ENCODE measurements at places on chromosomes 3 and 15. TPM values are rescaled to one million over a fixed set of nuclear protein-coding genes. Genes with fewer than 3 reads are reported as not detected.

GRCh38 chr15:78018445-78018844, 59.1 kb downstream of the TBC1D2B start:
- peaks cover 14% of the 10 kb centered on the region for H3K4me1 ChIP-seq
- H3K27ac ChIP-seq: no peak overlapping the region
- DNase-seq: no peak

DNA sequence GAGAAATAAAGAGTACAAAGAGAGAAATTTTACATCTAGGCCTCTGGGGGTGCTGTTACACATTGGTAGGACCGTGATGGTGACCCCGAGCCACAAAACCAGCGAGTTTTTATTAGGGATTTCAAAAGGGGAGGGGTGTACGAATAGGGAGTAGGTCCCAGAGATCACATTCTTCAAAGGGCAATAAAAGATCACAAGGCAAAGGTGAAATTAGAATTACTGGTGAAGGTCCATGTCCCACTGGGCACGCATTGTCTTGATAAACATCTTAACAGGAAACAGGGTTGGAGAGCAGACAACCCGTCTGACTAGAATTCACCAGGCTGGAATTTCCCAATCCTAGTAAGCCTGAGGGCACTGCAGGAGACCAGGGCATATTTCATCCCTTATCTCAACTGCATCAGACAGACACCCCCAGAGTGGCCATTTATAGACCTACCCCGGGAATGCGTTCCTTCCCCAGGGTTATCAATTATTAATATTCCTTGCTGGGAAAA, 4.3 kb downstream of the IRAK2 start:
- DNase-seq: peak; percentile 62
- no peak overlapping the region for H3K4me3 ChIP-seq
- no peaks in the 10 kb centered on the region for H3K4me1 ChIP-seq
- no peak overlapping the region for H3K27ac ChIP-seq

DNA sequence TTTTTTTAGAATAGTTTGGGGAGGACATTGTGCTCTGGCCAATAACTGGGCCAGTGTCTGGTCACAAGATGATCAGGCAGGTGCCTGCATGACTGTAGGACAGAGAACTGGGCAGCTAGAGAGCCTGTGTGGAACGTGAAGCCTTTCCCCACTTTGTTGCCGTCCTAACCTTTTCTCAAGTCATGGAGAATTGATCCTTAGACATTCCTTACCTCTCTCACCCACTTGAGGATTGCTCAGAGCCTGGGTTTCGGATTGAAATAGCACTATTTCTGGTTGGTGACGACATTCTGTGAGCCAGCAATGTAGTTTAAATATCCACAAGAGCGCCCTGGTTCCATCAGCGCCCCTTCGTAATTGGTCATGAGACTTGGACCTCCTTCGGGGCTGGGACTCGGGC, 138.4 kb downstream of the IGF1R start:
- no peaks in the 10 kb centered on the region for H3K36me3 ChIP-seq
- H3K4me1 ChIP-seq: peaks cover 18% of the 10 kb centered on the region
- no peak overlapping the region for H3K4me3 ChIP-seq
- DNase-seq: no peak

GRCh38 chr15:63013052-63013808, 29.3 kb upstream of the TPM1 start:
- no peaks in the 10 kb centered on the region for H3K27me3 ChIP-seq
- H3K27ac ChIP-seq: no peak overlapping the region
- H3K4me3 ChIP-seq: no peak overlapping the region
- H3K36me3 ChIP-seq: no peaks in the 10 kb centered on the region
- H3K4me1 ChIP-seq: no peaks in the 10 kb centered on the region
- no peak for DNase-seq

The EPHB3 gene
- 6.0 TPM for total RNA-seq

- no peaks in the 10 kb centered on the region for H3K36me3 ChIP-seq
- H3K27ac ChIP-seq: no peak overlapping the region
- H3K4me3 ChIP-seq: no peak overlapping the region
Measured at GRCh38 chr3:64368257-64369020, 143.2 kb upstream of the PRICKLE2 start.

DNA sequence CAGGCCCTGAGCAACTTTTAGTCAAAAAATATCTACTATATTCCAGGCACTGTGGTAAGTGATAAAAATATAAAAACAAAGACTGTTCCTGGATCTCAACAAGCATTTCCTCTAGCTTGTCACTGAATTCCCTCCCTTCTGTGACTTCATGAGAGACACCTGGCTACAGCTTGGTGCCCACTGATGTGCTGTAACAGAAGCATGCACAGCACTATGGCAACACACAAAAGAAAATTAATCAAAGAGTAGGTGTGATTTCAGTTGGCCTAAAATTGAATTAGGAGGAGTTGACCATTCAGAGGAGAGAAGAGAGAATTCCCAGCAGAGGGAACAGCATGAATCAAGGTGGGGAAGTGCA, 158.9 kb upstream of the LPP start:
- no peaks in the 10 kb centered on the region for H3K27me3 ChIP-seq
- no peak overlapping the region for H3K27ac ChIP-seq

GRCh38 chr15:92925454-92925853, 25.3 kb downstream of the CHD2 start:
- H3K27ac ChIP-seq: peak overlapping the region; percentile 56
- no peaks in the 10 kb centered on the region for H3K27me3 ChIP-seq
- no peak overlapping the region for H3K4me3 ChIP-seq
- H3K36me3 ChIP-seq: no peaks in the 10 kb centered on the region
- no peak for DNase-seq

DNA sequence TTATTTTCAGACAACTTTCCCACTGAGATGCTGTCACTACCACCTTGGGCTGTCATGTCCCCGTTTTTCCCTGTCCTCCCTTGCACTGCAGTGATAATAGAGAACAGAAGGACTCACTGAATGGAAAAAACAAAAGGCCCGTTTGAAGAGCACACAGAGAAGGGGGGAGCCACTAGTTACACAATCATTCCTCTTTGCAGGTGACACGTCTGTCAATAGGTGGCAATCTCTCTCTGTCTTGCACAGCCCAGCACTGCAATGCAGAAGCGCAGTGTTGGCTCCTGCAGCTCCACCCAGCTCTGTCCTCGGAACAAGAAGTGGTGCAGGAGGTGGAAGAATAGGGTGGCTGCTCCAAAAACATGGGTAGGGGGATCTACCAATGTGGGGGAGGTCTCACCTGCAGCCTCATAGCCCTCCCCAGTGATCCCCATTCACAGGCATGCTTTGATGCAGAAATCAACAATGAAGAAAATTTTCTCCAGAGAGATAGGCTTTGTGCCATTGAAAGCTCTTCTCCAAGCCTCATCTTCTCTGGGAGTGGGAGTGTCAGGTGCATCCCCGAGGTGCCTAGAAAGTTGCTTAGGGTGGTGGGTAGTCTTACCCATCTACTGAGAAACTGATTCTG, 31.8 kb downstream of the FSTL1 start:
- no peaks in the 10 kb centered on the region for H3K27me3 ChIP-seq
- H3K27ac ChIP-seq: no peak overlapping the region
- H3K4me3 ChIP-seq: no peak overlapping the region
- no peaks in the 10 kb centered on the region for H3K4me1 ChIP-seq

DNA sequence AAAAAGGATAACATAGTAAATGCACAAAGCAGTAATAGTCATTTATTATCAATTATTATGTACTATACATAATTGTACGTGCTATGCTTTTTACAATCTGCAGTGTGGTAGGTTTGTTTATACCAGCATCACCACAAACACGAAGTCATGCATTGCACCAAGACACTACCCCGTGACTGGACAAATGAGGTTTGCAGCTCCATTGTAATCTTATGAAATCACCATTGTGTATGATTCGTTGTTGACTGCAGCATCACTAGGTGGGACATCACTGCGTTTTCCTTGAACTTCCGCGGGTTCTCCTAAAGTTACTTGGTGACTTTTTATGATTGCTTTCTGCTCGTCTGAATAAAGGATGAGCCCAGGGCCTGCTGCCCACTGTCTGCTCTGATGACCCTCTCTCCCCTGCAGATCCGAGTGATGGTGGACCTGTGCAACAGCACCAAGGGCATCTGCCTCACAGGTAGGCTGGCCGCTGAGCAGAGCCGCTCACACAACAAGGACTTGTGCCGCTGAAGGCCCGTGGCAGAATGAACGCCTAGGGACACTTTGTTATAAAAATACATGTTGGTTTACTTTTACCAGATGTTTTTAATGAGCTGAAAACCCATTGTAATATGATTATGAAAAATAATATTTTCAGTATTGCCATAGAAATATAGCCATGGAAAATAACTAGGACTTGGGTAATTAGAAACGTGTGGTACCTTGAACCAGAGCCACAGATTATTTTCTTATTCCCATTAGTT, 35.8 kb downstream of the GLDN start:
- no peak for DNase-seq
- no peaks in the 10 kb centered on the region for H3K27me3 ChIP-seq
- H3K4me1 ChIP-seq: no peaks in the 10 kb centered on the region
- H3K27ac ChIP-seq: no peak overlapping the region
